Stimulated activated CD8-positive, alpha-beta memory T cell treated with anti-CD3 and anti-CD28 coated beads, Interleukin-7, amount 100 ng/mL, for 1 hour (primary cell): ENCODE measurements at places on chromosomes 6 and 20.

GRCh38 chr6:25660512-25660911 lies 8.5 kb downstream of the SCGN start:
- DNase-seq = no peak

GRCh38 chr20:17825960-17826843 lies 126.4 kb downstream of the BANF2 start:
- DNase-seq = no peak

- DNase-seq = no peak
Observed at GRCh38 chr6:45326698-45327417, 1.3 kb upstream of the RUNX2 start.

- DNase-seq = no peak
Observed at GRCh38 chr20:20293691-20294385, 74.1 kb upstream of the INSM1 start.

DNA sequence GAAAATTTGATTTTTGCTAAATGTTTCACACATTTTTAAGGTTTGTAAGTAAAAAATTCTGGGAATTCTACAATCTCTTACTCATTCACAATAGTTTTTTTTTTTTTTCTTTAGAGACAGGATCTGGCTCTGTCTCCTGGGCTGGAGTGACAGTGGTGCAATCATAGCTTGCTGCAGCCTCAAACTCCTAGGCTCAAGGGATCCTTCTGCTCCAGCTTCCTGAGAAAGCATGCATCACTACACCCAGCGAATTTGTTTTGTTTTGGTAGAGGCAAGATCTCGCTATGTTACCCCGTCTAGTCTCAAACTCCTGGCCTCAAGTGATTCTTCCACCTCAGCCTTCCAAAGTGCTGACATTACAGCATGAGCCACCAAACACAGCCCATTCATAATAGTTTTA lies 232.8 kb downstream of the GJA1 start:
- DNase-seq = no peak

GRCh38 chr6:137227871-137228302 lies 8.7 kb upstream of the IFNGR1 start:
- no peak for DNase-seq

DNA sequence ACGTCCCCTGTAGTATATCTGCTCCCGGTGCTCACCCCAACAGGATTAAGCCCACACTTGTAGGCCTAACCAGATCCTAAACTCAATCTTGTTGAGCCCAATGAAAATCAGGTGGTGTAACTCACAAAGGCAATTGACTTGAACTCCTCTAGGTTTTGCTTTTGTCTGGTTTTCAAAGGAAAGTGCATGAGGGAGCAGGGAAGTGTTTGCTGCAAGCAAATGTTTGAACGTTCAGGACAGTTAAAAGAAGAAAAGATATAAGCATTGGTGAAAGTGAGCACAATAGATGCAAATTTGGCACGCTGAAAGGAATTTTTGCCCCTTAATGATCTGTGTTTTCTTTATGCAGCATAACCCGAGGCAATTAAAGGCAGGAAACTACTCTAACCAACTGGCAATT lies 212.6 kb downstream of the PLCB1 start:
- no peak for DNase-seq

DNA sequence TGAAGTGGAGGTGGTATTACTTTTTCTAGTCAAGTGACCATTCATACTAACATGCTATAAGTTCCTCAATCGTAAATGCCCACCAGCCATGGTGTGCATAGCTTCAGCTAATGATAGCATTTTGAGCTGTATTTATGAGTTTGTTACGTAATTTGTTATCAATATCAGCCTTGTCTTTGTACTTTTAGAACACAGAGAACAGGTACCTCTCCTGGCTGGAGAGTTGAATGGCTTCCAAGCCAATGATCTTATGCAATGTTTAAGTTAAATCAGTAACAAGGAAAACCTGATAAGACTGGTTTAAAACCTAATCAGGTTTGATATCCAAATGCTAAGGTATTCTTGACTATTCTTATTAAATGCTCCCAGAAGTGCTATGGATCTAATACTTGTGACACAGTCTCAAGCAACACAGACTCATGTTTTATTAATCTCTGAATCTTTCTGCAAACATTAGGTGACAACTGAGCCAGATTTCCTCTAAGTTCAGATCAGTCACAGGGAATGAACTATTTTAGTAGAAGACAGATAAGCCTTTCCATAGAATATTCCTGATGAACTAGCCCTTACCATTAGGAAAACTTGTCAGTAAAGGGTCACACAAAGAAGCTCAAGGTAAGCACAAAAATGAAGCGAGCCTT lies 154.8 kb downstream of the PTPRK start:
- no peak for DNase-seq

- no peak for DNase-seq
Observed at GRCh38 chr6:7979831-7980230, 69.2 kb upstream of the TXNDC5 start.

DNA sequence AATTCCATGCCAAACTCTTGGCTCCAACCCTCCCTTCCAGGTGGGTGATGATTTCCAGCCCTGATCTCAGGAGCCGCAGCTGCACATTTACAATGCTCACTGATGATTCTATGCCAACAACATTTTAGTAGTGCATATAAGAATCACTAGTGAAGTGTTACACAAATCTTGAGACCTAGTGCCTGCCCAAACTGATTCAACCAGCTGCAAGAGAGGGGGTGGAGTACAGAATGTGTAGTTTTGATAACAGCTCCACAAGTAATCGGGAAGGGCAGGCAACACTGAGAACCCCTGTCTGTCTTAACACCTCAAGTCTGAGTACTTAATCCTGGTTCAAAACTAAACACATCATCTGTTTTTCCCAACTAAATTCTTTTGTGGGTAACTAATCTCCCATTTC lies 91.7 kb downstream of the PRDM1 start:
- DNase-seq = no peak

- DNase-seq = no peak
Observed at GRCh38 chr6:4965562-4966389, 38.1 kb downstream of the RPP40 start.

GRCh38 chr6:131868836-131869235 lies 61.0 kb downstream of the ENPP1 start:
- DNase-seq = no peak

DNA sequence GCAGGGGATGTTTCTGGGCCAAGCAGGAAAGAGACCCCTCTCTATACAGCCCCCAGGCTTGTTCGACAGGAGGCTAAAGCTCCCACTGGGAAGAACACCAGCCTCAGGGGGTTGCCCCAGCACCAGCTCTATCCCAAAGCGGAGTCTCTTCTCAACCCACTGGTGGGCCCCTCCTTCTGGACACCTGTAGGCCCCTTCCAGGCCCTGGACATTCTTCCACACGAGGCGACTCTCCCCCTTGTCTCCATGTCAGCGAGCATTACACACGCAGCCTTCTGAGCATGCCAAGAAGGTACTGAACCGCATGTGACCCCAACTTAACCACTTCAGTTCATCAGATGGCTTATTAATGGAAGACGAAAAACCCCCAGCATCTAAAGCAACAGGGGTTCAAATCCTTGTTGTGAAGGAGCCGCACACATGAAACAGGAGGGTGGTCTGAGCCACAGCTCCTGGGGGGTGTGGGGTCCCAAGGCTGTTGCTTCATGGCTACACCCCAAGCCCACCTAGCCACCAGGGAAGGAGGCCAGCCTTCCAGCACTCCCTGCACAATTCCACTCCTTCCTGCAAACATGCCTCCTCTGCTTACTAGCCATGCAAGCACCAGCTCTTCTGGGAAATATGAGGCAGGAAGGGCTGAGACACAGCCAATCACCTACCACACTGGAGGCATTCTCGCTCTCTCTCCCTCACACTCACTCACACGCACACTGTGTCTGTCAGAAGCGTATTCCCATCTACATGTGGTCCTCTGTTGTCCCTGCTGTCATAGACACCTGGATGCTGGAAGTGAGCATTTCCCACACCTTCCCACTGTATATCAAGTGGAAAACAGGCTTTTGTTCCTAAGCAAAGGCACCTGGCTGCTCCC lies 104.5 kb downstream of the NOL4L start:
- no peak for DNase-seq

- no peak for DNase-seq
Observed at GRCh38 chr20:13739731-13740649, 44.7 kb downstream of the ESF1 start.

- no peak for DNase-seq
Observed at GRCh38 chr6:167730441-167730840, 96.3 kb upstream of the AFDN start.

DNA sequence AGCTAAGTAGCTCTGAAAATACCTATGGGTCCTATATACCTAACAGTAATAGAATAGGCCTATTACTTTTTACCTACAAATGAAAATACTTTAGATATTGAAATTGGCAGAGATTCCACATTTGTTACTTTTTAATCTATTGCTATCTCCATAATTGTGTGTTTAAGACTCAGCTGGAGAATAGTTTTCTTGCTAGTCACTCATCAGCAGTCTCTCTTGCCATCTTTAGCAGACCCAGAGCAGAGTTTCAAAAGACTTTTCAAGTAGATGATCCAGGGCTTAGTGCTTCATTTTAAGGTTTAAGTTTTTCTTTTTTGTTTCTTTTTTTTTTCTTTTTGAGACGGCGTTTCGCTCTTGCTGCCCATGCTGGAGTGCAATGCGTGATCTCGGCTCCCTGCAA lies 12.9 kb downstream of the ANKS1A start:
- DNase-seq = no peak

- no peak for DNase-seq
Observed at GRCh38 chr6:168494726-168495125, 53.7 kb downstream of the SMOC2 start.

GRCh38 chr20:44138867-44139266 lies 48.1 kb downstream of the JPH2 start:
- DNase-seq = no peak

DNA sequence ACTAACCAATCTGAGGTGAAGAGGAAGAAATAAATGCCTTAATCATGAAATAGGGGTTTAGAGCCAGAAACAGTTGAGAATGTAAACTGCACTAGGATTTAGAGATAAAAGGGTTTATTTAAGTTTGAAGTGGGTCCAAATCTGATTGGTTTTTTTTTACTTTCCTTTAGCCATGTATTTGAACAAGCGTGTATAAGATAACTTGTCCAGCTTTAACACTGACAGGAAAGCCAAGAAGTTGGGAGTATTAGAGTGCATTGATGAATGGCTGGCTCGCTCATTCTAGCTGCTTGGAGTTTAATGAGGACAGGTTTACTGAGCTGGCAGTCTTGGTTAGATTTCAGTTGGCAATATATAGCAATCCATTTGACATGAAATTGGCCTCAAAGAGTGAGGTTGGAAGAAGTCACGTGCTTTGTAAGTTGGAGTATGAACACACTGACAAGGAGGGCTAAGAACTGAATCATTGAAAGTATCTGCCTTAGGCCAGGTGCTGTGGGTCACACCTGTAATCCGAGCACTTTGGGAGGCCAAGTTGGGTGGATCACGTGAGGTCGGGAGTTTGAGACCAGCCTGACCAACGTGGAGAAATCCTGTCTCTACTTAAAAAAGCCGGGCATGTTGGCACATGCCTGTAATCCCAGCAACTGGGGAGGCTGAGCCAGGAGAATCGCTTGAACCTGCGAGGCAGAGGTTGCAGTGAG lies 13.7 kb downstream of the SRSF3 start:
- DNase-seq = no peak

- no peak for DNase-seq
Observed at GRCh38 chr20:47654370-47654769, 130.9 kb downstream of the SULF2 start.

GRCh38 chr6:117530467-117531242 lies 48.2 kb downstream of the DCBLD1 start:
- no peak for DNase-seq

DNA sequence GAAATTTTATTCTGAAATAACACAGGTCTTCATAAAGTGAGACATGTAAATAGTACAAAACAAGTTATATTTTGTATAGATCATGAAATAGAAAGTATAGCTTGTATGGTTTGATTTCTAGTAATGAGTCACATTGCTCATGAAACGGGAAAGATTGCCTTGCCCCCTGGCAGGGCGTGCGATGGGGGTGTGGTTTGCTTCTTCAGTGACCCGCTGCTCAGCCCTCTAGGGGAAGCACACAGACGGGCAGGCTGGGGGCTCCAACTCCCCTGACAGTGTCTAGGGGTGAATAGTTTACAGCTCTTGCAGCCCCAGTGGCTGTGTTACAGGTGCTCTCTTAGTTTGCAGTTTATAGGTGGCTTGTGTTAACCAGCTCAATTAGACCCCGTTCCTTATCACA lies 170.5 kb upstream of the RGS17 start:
- DNase-seq = no peak

GRCh38 chr20:63822276-63822696 lies 8.8 kb downstream of the ZBTB46 start:
- no peak for DNase-seq

- no peak for DNase-seq
Observed at GRCh38 chr6:154002894-154003293, 36.1 kb upstream of the OPRM1 start.

DNA sequence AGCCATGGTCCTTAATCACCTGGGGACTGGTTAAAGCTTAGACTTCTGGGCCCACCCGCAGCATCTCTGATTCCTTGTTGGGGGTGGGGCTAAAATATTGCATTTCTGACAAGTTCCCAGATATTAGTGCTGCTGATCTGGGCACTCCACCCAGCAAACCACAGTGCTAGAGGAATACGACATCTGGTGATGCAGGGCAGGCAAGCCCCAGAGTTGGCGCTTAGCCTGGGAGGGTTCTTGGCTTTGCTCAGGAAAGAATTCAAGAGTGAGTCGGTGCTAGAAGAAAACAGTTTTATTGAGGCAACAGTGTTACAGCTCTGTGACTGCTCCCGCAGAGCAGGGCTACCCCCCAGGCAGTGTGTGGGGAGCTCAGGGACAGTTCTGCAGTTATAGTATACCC lies 210.7 kb downstream of the TFAP2C start:
- DNase-seq = no peak

- DNase-seq = no peak
Observed at GRCh38 chr6:37648465-37649330, 49.0 kb downstream of the MDGA1 start.

GRCh38 chr6:143620447-143620846 lies 57.3 kb upstream of the PHACTR2 start:
- DNase-seq = no peak

DNA sequence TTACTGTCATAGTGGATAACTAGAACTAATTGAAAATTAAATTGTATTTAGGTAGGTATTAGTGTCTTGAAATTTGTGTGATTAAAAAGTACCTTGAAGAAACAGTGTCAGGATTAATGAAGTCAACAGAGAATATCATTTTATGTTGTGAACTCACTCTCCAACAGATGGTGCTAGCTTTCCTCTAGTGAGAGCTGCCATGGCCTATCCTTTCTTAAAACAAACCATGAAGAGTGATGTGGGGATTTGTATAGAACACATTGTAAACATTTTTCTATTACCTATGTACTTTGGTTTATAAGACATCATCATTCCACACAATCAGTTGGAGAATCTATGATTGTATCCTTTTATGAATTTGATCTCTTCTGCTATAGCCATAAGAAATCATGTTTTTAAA lies 4.8 kb upstream of the SRSF12 start:
- DNase-seq = no peak

DNA sequence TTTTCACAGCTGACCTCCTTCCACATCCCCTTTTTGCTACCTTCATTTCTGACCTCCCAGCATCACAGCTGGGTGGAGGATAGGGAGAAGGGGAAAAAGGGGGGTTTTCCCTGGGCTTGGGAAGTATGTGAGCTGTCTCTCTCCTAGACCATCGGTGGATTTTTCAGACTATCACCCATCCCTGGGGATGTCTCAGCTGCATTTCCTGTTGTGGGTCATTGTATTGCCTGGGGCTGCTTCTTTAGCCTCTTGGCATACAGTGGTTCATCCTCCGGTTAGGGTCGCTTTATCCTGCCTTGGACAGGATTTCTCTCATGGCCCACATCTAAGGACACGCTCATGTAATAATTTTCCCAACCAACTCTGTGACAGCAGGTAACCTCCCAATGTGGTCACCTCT lies 142.5 kb upstream of the ARG1 start:
- DNase-seq = no peak
